ENCODE measurements at places on chromosomes 11 and 22.

DNA sequence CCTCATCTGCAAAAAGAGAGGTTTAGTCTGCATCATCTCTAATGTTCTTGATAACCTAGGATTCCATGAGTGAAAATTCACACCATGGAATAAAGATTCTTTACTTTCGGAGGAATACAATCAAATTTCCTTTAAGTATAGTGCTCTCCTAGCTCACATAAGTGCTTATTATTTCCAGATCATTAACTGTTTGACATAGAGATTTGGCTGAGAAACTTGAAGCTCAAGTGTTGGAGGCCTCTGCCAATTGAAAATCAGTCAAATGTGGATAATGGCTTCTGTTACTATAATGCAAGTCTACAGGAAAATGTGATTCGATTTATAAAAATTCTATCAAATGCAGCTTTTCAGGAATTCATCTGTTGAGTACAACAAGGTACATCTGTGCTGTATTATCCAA is 144.6 kb downstream of the KIF18A start:
- no peak for DNase-seq

- no peak for DNase-seq
Observed at GRCh38 chr11:16166571-16166970, 189.8 kb downstream of the SOX6 start.

DNA sequence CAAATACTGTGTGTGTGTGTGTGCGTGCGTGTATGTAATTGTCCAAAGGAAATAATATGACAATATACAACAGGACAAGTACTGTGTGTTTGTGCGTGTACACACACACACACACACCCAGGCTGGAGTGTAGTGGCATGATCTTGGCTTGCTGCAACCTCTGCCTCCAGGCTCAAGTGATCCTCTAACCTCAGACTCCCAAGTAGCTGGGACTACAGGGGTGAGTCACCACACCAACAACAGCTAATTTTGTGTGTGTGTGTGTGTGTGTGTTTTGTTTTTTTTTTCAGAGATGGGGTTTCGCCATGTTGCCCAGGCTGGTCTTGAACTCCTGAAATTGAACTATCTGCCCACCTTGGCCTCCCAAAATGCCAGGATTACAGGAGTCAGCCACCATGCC is 61.5 kb downstream of the NUP98 start:
- DNase-seq: no peak

DNA sequence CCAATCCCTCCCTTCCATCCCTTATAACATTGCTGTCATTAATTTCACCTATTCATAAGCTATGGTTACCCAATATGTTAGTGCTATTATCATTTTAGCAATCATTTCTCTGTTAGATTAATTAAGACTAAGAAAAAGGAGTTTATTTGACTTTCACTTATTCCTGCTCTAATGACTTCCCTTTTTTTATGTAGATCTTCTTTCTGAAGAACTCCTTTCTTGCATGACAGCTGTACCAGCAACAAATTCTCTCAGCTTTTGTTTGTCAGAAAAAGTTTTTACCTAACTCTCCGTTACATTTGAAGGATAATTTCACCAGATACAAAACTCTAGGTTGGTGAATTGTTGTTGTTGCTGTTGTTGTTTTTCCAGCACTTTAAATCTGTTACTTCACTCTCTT is 28.6 kb upstream of the OR8B8 start:
- no peak for DNase-seq

DNA sequence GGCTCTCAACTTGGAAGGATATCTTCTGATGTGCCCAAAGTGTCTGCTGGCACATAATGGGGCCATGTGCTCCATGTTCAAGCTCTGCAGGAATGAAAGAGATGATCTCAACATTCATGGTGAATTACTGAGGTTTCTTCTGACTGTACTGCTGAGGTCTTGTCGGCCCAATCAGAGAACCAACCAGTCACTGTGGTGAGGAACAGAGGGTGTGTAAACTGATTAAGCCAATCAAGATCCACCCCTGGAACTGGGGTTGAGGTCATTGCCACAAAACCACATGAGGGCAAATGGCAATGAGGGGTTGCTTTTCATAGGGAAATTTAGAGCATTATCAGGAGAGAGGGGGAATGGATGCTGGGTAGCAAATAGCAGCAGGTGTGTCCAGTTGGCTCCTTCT is 152.3 kb upstream of the RAG2 start:
- no peak for DNase-seq

DNA sequence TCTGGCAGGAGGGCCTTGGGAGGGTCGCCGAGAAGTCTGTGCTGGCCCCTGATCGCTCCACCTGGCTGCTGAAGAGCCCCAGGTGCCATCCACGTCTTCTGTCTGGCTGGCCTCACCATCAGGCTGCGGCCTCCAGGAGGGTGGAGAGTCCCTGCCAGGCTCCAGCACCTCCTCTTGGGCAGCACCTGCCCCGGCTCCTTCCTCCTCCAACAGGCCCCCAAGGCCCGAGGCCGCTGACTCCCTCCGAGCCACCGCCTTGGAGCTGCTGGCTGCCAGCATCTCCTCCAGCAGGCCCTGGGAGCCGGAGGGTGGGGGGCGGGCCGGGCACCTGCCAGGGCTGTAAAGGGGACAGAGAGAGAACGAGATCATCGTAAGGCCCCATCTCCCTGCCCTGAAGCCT is 22.3 kb downstream of the TNKS1BP1 start:
- no peak for DNase-seq

GRCh38 chr11:44906649-44907048 is 44.0 kb downstream of the TP53I11 start:
- DNase-seq: no peak

GRCh38 chr11:70826541-70827335 is 425.6 kb downstream of the SHANK2 start:
- DNase-seq: no peak

- no peak for DNase-seq
Observed at GRCh38 chr11:1075341-1075911, 752 bp downstream of the MUC2 start.

DNA sequence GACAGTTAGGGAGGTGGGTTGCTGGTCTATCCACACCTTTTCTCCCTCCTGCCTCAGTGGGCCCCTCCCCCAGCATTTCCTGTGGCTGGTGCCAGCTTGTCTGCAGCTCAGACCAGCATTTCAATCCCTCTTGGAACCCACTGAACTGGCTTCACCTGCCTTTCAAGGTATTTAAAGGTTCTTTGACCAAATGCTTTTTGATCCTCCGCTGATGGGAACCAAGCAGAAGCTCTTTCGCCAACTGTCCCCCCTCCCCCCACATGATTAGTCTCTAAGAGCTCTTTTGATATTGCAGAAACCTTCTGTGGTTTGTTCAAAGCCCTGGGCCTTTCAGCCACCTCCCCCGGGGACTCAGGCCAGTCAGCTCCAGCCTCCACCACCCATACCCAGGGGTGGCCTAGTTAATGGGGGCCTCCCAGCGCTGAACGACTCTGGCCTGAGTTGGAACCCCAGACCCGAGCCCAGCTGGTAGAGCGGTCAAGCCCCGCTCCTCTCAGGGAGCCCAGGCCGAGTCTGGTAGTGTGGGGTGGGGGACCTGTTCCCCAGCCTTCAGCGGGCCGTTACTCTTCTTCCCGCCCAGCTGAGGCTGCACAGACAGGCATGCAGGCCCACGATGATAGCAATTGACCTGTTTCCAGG is 6.0 kb upstream of the SYT7 start:
- no peak for DNase-seq

DNA sequence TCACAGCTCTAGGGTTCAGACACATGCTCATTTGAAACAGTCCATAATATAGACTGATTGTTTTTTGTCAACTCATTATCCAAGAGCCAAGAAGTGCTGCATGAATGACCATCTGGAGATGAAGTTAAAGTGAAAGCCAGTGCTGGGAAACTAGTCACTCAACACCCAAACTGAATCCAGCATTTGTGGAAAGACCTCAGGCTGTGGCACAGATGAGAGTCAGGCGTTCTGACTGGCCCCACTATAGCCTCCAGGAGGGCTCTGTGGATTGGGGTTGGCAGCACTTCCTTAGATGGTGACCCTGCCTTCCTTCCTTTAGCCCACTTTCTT is 2.1 kb downstream of the FEZ1 start:
- DNase-seq: no peak

DNA sequence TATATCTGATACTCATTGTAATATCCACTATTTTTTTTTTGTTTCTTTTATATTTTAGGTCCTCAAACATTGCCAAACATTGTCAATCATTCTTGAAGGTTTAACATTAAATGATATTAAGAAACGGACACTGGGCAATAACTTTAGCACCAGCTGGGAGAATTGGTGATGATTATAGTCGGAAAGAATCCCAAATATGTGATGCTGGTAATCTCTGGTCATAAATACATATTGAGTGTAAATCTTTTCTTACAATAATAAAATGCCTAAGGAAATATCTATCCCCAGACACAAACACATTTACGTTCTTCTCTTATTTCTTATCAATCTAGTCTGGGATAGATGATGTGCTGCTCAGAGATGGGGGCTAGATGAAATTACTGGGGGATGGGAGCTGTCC is 25.2 kb downstream of the OR51E2 start:
- DNase-seq: no peak

DNA sequence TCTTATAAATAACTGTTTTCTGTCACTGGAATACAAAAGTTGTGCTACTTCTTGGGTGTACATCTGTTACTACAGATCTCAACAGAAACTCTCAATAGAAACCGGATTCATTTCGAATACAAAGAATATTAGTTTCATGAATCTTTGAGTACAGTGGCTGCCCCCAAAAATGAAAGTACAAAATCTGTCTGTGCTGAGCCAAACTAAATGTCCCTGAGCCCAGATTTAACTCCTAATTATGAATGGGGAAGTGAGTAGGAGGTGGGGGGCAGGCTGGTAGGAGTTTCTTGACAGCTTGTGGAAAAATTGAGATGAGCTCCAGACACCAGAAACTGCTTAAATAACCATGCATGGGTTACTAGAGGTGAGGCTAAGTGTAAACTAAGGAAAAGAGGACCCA is 41.6 kb downstream of the PITPNB start:
- DNase-seq: no peak

GRCh38 chr22:39994566-39995392 is at the start of gene FAM83F:
TSS of gene FAM83F (plus strand) at chr22:39994954. CDS start at chr22:39995043, 89 bp downstream.
- no peak for DNase-seq

- DNase-seq: no peak
Observed at GRCh38 chr22:44819966-44820631, 67.7 kb downstream of the ARHGAP8 start.

DNA sequence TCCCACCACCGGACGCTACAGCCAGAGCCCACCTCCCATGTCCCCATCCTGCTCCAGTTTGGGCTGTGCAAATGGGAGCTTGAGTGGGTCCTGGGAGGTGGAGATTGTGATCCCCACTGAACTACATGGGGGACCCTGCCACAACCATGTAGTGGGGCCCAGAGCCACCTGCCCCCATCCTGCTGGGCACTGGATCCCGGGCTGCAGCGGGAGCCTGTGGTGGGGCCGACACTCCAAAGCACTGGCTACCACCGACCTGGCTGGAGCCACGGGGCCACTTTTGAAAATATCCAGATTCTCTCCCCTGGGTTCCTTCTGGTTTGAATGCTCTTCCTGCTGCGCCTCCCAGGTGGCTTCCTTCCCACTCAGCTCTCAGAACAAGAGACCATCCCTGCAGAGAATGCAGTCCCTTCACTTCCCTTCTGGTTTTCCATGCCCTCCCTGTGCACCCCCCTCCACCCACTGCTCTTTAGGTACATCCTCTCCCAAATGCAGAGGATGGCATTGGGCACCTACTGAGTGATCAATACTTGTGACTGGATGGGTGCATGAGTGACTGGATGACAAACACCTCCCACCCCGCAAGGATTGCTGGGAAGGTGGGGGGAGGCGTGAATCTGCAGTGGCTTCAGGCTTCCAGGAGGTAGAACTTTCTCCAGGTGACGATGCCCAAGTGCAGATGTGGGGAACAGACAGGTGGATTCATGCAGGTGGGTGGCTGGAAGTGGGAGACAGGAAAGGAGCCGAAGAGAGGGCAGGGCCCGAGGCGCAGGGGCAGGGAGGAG is 846 bp upstream of the UNC93B1 start:
- no peak for DNase-seq

- DNase-seq: no peak
Observed at GRCh38 chr11:111510311-111510710, 1.9 kb downstream of the BTG4 start.

DNA sequence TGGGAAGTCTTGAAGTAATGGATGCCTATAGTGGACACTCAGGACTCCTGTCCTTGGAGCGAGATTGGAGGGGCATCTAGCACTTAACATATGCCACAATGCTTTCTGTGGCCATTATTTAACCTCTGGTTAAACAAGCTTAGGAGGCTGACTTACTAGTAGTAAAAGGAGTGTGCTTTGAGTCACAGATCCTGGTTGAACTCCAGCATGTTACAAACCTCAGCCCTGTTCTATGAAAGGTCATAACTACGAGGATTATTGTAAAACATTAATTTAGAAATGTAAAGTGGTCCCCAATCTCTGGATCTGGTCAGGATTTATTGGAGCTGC is 1.1 kb upstream of the LBHD1 start:
- no peak for DNase-seq

DNA sequence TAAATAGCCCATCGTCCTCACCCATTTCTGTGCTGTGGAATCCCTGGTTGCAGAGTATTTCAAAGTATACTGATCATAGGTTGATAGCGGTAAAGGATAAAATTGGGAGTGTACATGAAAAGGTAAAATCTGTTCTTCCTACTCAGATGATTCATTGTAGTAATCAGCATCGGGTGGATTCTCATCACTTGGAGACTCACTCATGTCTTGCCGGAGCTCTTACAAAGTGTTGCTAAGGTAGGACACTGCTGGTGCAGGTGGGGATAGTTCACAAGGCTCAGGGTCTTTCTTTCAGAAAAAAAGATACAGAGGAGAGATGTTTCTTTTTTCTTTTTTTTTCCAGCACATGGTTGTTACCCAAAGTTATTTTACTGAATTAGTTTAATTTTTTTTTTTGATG is 84.8 kb downstream of the MTNR1B start:
- DNase-seq: no peak

GRCh38 chr11:122772945-122773344 is 65.4 kb upstream of the CRTAM start:
- DNase-seq: no peak

DNA sequence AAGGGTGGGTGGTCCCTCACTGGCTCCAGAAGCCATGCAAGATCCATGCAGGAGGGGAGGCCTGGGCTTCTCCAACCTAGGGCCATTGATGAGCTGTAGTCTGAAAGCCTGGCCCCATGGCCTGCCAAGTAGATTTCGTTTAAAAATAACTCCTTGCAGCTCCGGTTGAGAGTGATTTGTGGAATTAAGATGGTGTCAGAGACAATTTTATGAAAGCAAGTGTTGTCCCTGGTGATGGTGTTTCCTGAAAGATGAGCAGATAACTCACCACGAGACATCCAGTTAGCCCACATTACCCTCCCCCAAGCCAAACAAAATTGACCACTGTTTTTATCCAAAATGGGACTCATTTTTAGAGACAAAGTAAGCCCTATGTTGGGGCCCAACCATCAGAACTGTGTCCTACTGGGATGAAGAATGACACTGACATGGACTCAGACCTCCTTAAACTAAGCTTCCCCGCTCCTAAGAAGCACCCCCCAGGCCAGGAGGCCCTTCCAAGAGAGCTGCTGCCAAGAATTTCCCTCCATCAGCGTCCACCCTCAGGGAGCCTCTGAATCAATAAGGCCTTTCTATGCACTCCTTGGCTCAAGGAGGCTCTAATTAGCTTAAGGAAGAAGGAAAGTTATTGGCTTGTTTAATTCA is 174.2 kb upstream of the NCAM1 start:
- no peak for DNase-seq

- no peak for DNase-seq
Observed at GRCh38 chr11:75063741-75064314, 32.8 kb downstream of the OR2AT4 start.
